ENCODE measurements at places on chromosomes 5 and 9.

DNA sequence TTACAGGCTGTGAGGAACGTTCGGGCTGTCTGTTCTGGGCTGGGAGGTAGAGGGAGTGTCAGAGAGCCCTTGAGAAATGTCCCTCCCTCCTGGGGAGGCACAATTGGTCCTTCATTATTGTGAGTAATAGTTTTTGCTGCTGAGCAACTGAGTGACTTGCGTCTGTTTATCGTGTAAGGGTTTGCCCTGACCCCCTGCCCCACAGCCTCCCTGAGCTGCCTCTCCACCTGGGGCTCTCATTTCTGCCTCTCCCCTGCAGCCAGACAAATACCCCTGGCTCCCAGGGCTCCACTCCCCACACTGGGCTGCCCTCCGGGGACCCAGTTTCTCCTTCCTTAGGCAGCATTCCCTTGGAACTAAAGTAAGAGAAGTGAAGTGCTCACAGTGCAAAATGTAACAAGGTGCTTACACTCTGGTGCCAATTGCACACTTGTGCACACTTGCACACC lies 174.9 kb upstream of the MVB12B start:
- DNase-seq: no peak

GRCh38 chr5:71783891-71784290 lies 64.8 kb downstream of the CARTPT start:
- DNase-seq: no peak

DNA sequence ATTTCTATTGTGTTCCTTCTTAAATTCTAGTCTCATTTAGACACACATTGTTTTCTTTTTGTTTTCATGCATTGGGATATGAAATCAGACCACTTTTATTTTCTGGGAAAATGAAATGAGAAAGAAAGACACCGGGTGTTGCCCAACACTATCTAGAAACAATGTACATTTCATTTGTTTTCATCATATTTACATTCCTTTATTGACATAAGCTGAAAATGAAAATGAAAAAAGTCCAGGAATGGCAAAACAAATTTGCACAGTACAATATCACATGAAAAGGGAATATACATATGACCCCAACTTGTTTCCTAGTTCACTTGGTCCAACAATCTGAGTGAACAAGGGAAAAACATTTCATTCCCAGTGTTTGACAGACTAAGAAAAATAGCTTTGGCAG lies 20.7 kb downstream of the IFNE start:
- no peak for DNase-seq

DNA sequence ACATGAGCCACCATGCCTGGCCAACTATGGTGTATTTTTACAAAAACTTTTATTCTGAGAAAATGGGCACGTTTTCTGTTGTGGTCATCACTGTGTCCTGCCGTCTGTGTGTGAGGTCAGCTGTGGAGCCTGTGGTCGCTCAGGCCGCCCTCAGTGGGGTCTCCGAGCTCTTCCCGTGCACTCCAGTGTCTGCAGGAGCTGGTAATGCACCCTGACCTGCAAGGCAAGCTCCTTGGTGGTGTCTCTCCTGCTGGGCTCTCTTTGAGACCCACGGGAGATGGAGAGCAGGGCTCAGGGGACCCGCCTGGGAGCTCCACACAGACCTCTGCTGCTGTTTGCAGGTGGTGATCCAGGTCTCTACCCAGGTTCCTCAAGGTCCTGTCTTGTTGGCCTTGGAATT lies 9.6 kb upstream of the AHRR start:
- no peak for DNase-seq

GRCh38 chr5:87231037-87231808 lies 36.5 kb upstream of the RASA1 start:
- DNase-seq: no peak

DNA sequence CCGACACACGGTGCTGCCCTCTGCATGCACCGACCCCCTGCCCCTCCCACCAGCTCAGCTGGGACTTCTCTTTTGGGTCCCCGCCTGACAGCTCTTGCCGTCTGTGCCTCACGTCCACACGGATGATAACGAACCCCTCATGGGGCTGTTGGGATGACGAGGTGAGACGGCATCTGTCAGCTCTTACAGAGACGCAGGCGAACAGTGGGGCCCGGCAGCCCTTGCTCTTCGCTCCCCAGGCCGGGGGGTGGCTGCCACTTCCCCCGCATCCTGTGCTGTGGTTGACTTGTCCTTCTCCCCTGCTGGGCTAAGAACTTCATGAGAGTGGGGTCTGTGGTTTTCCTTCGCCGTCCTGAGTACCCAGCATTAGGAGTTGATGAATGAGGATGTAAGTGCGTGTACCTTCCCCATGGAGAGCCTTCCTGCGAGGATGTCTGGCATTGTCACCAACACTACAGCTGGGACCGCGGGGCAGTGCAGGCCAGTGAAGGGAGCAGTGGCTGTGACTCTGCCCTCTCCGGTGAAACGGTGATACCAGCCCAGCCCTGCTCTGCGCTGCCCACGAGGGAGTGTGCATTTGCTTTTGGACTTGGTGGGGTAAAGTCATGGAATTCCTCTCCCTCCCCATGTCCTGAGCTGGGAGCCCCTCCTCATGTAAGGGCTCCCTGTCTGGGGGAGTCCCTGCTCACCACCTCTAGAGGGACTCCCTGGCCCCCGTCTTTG lies 23.2 kb downstream of the HK3 start:
- DNase-seq: no peak

GRCh38 chr9:6052293-6052919 lies 37.0 kb upstream of the RANBP6 start:
- no peak for DNase-seq

GRCh38 chr9:137382444-137383080 lies 40.4 kb downstream of the EXD3 start:
- DNase-seq: no peak

Data from NCI-H82 (cell line).